ENCODE measurements at places on chromosomes 5 and 9.

DNA sequence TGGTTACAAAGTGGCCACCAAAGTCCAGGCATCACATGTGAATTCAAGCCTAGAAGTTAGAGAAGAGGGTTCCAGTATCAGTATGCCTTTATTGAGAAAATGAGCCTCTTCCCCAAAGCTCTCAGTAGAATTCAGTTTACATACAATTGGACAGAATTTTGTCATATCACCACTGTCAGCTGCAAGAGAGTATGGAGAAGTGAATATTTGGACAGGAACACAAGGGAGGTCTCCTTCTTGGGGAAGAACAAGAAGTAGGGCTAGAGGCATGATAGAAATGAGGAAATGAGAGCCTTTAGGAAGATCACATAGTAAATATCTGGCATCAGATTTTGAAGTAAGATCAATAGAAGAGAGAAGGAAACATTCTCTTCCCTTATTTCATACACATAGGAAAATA is 27.8 kb upstream of the VLDLR start:
- DNase-seq = no peak

DNA sequence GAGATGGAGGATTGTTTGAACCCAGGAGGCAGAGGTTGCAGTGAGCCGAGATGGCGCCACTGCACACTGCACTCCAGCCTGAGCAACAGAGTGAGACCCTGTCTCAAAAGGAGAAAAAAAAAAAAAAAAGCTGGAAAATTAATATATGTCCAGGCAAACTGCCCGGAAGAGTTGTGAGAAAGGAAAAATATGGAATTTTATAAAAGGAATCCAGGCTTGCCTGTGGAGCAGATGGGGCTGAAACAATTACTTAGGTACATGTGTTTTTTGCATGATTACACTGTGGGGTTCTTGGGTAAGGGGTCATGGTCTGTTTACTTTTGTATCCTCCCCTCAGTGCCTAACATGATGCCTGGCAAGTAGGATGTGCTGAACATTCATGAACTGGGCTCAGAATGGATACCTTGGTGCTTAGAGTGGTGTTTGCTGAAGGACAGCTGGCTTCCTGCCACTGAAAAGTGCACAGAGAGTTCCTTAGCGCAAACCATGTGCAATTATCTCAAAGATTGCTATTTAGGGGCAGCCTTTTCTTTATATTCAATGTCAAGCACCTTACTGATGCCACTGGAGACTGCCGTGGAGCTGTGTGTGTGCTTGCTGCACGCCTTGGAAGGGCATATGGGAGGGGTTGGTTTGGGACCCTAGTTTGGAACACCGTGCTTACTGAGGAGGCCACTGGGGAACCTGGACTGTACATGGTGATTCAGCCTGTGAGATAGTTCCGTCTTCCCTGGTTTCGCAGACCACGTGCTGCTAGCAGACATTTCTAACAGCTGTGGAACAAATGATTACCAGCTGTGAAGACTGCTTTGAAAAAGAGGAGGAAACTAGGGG is 78.4 kb downstream of the MAP1B start:
- peak; percentile 68 for DNase-seq

DNA sequence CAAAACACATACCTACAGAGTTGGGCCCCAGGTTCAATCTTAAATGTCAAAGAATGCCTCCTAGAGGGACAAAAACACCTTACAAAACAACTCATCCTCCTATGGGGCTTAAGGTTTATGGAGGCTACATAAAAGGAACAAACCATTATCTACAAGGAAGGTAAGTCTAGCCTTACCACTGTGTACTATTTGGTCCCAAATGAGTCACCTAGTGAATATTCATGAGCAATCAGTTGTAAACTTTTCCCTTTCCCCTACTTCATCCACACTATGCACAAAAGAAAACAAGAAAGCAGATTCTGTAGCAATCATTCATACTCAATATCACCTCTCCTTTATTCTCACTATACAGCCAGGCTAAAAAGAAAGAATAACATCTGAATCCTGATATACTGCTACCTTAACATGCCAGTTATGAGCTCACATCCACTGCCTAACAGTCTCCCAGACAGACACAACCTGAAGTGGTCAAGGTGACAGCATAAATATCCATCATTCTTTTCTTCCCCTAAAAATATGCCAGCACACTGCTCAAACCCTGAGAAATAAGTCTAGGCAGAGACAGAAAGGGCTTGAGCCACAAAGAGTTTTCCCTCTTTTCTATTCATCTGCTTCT is 6.2 kb downstream of the OXCT1 start:
- peak; percentile 34 for DNase-seq

DNA sequence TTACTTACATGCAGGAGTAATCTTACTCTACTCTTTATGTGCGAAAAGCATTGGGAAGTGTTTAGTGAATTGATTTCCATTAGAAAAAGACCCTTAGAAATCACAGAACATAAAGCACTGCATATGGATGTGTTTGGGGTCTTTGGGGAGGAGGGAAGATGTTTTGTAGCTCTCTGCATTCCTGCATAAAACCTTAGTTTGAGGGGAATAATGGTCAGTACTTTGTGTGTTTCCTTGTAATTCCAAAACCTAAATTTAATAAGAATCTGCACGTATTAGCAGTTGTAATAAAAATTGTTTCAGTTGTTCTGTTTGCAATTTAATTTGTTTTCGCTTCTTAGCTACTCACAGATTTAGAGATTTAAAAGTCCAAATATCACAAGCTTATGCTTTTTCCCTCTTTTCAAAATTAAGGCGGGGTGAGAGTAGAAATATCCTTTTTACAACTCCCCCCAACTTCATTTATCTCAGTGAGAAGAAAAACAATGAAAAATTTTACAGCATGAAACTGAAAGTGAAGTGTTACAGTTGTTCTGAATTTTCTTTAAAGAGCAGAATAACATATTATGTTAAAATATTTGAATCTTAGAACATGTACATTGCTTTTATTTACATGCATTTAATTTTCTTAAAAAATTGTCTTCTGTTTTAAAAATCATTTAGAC is 143.8 kb downstream of the SMARCA2 start:
- DNase-seq = peak; percentile 6

DNA sequence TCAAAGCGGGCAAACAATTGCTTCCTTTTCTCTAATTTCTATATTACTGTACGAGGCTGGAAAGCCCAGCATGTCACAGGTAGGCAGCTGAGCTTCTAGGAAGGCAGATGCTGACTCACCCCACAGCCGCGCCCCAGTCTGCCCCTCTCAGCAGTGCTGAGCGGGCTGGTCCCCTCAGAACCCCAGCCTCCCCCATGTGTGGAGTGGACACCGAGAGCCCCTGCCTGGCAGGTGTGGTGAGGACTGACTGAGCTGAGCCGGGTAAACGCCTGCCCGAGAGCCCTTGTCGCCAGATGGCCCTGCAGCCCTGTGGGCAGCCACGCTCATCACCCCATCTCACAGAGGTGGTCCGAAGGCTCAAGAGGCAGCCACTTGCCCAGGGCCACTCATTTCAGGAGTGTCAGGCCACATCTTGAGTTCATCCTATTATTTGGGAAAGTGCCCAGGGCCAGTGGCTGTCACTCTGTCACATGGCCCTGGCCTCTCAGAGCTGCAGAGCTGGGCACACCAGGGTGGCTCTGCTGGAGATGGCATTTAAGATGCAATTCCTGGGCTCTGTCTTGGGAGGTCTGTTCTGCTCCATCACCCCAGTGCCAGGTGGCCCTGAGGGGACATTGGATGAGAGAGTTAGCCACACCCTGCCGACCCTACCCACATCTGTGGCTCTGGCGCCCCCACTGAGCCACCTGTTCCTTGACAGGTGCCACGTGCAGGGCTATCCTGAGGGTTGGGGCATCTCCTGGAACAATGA is 12.4 kb downstream of the CARD19 start:
- no peak for DNase-seq

GRCh38 chr5:32506201-32506661 is 61.7 kb upstream of the ZFR start:
- peak; percentile 40 for DNase-seq

DNA sequence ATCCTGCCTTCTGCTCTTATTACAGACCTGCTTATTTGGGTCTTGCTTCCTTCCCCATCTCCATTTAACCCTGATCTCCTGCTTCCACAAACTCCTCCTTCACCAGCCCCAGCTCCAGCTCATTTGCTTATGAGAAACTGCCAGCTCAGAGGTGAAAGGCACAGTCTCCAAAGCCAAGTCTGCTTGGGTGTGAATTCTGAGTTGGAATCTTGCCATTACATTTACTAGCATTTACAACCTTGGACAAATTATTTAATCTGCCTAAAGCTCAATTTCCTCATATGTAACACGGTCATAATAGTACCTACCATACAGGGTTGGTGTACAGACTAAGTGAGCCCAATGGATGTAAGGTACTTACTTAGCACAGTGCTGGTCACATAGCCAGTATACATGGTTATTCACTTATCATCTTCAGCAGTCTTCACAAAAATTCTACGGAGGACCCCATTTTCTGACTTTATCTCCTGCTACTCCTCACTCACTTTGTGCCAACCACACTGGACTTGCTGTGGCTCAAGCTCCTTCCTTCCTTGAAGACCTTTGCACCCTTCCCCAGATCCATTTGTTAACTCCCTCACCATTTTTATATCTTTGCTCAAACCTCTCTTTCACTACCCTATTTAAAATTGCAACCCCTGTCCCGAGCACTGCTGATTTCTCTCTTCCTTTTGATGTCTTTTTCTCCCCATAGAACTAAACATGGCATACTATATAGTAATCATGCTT is 86.2 kb downstream of the DOCK2 start:
- DNase-seq = no peak

GRCh38 chr5:103340717-103341388 is 82.3 kb downstream of the MACIR start:
- DNase-seq = peak; percentile 60

- no peak for DNase-seq
These were observed 83.6 kb downstream of the CARTPT start for GRCh38 chr5:71802673-71803072.

- DNase-seq = no peak
These were observed 114.2 kb downstream of the GAPVD1 start for GRCh38 chr9:125375820-125376219.

DNA sequence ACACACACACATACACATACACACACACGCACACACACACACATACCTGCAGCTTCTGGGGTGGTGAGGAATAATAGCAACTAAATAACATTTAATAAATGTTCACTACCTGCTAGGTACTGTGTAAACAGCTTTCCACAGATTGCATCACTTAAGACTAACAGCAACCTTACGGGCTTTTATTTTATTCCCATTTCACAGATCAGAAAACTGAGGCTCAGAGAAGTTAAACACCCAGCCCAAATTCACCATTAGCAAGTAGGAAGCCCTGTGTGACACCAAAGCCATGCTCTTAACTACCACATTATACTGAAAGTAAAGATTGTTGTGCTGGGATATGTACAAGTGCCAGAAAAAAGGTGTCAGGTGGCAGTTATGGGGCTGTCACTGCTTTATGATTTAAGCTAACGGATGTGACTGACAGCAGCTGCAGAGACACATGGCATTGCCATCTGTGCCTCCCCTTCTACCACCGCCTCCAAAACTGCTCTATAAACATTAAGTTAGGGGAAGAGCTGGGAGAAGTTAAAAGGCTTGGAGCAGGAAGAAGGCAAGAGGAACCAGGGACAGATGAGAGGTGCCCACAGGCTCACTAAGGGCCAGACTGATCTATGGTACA is 13.6 kb downstream of the MTMR12 start:
- DNase-seq = no peak

- DNase-seq = no peak
These were observed 434.5 kb upstream of the TRPC7 start for GRCh38 chr5:136799806-136800372.

- peak; percentile 6 for DNase-seq
These were observed 13.5 kb downstream of the ZFP37 start for GRCh38 chr9:113042884-113043657.

DNA sequence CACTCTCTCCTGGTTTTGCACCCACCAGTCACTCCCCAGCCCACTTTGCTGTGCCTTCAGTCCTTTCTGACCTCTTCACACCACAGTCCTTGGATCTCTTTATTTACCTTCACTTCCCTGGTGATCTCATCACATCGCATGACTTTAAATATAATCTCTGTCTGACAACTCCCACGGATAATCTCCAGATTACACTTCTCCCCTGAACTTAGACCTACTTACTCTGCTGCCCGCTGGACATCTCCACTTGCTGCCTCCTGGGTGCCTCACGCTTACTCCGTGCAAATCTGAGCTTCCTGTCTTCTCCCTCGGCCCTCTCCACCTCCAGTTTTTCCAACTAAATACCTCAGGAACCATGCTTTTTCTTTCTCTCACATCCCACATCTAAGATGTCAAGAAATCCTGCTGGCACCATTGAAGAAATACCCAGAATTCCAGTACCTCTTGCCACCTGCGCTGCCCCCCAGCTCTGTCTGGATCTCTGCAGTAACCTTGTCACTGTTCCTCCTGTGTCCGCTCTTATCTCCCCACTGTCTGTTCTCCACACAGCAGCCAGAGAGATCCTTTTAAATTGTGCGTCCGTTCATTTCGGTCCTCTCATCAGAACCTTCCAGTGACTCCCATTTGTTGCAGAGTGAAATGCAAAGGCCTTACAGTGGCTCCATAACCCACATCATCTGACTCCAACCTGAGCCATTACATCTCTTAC is 9.3 kb downstream of the SFXN1 start:
- DNase-seq = no peak

DNA sequence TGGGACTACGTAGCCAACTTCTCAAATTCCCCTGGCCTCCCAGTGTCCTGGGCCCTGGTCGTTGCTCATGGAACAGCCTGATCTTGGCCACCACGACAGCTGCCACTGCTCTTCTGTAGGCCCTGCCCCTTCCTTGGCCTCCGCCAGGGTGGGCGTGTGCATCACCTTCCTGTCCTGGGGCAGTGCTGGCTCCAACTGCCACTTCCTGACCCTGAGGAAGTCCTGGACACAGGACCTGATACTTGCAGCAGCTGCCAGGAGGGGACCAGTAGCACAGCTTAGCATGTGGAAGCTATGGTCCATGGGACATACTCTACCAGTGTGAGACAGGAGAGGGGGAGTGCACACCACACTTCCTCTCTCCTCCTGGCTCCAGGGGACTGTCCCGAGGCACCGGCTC is 145.2 kb downstream of the TENT4A start:
- DNase-seq = no peak

GRCh38 chr5:119389288-119390030 is 33.6 kb downstream of the TNFAIP8 start:
- DNase-seq = no peak

- DNase-seq = peak; percentile 60
These were observed 181.0 kb upstream of the PITX1 start for GRCh38 chr5:135214897-135215616.

GRCh38 chr5:97836816-97837215 is 653.8 kb upstream of the RIOK2 start:
- no peak for DNase-seq

DNA sequence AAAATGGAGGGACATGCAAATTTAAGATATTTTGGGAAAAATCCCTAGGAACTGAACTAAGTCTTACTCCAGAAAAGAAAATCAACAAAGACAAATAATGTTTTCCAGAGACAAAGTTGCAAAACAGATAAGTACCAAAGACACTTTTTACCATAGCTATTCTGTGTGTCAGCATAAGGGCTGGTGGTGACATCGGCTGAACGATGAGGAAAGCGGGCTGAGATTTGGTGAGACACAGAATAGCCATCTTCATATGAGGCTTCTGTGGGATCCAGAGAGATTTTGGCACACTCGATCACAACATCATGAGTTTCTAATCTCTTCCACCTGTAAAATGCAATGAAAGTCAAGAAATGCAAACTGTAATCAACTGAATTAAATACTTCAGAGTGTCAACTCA is 32.3 kb downstream of the TSC1 start:
- no peak for DNase-seq

GRCh38 chr9:121636341-121636865 is 15.0 kb upstream of the DAB2IP start:
- DNase-seq = peak; percentile 28

GRCh38 chr5:154524859-154525258 is 46.8 kb upstream of the HAND1 start:
- no peak for DNase-seq

GRCh38 chr5:157358871-157359270 is 92.9 kb downstream of the CYFIP2 start:
- DNase-seq = no peak
